Tibial nerve (tissue), 4 donors: ENCODE measurements at places on chromosomes 4 and X. TPM values are rescaled to one million over a fixed set of nuclear protein-coding genes. Genes with fewer than 3 reads are reported as not detected.

DNA sequence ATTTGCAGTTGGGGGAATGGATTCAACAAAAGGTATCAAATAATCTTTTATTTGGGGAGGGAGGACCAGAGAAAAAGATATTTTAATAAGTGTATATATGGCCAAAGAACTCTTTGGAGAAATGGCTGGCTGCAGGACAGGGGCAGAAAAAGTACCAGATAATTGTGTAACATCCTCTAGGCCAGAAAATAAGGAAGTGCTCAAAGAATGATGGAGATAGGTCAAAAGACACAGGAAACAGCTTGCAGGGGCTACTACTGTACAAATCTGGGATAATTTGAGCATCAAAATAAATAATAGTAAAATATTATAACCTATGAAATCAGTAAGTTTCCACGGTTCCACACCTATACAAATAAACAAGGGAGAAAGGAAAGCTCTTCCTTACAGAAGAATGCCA, 34.8 kb downstream of the KLHL5 start:
- no peaks in the 10 kb centered on the region for H3K36me3 ChIP-seq
- no peaks in the 10 kb centered on the region for H3K4me1 ChIP-seq
- no peak overlapping the region for H3K27ac ChIP-seq
- no peak for DNase-seq
- no peaks in the 10 kb centered on the region for H3K27me3 ChIP-seq
- H3K4me3 ChIP-seq: no peak overlapping the region

- no peak overlapping the region for H3K27ac ChIP-seq
- H3K27me3 ChIP-seq: no peaks in the 10 kb centered on the region
- H3K36me3 ChIP-seq: no peaks in the 10 kb centered on the region
- DNase-seq: no peak
- peaks cover 12% of the 10 kb centered on the region for H3K4me1 ChIP-seq
Measured at GRCh38 chr4:185562531-185562930, 27.2 kb upstream of the PDLIM3 start.

DNA sequence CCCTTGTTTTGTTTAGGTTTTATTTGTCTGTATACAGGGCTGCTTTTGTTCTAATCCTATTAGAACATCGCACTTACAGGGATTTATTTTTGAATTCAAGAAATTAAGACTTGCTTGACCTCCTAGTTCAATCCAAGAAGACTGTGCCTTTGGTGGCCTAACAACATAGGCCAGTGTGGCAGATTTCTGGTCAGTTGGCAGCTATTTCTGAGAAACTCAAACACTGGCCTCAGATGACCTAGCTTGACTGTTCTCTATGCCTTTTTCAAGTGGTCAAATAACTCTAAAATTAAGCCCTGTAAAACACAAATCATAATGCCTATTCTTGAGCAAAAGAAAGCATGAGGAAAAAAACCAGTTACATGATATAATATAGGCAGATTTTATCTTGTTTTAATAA, 89.3 kb upstream of the GPR34 start:
- H3K4me3 ChIP-seq: no peak overlapping the region
- H3K27ac ChIP-seq: peak overlapping the region; percentile 38
- no peaks in the 10 kb centered on the region for H3K27me3 ChIP-seq
- DNase-seq: no peak

DNA sequence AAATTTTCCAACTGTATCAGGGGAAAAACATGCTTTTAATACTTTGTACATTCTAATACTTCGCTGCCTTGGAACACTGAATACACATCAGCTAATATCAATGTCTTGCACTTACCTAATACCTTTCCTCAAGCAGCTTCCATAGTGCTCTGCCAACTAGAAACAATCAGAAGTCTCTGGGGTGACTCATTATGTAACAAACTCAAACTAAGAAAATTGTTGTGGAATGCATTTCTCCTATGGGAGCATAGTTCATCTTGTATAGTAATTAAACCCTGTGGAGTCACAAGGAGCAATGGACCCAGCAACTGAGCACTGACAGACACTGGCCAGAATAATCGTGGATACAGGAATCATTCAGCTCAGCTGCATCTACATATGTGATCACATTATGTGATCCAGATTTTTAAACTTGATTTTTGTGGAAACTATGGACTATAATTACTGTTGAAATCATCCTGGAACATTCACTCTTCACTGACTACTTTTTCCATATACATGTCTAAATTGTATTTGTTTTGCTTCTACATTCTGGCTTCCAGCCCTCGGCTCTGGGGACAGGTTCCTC, 496.9 kb downstream of the TMA16 start:
- no peaks in the 10 kb centered on the region for H3K4me1 ChIP-seq
- no peaks in the 10 kb centered on the region for H3K27me3 ChIP-seq
- no peak overlapping the region for H3K27ac ChIP-seq
- H3K36me3 ChIP-seq: no peaks in the 10 kb centered on the region
- no peak for DNase-seq

GRCh38 chrX:11287505-11287904, 5.7 kb upstream of the AMELX start:
- no peak overlapping the region for H3K4me3 ChIP-seq
- no peak for DNase-seq
- no peaks in the 10 kb centered on the region for H3K4me1 ChIP-seq
- no peaks in the 10 kb centered on the region for H3K36me3 ChIP-seq
- H3K27ac ChIP-seq: no peak overlapping the region
- H3K27me3 ChIP-seq: no peaks in the 10 kb centered on the region

- peaks cover 62% of the 10 kb centered on the region for H3K36me3 ChIP-seq
- H3K27ac ChIP-seq: no peak overlapping the region
- H3K4me1 ChIP-seq: peaks cover 41% of the 10 kb centered on the region
- DNase-seq: no peak
- H3K27me3 ChIP-seq: no peaks in the 10 kb centered on the region
Measured at GRCh38 chr4:2662598-2662997, 93.5 kb downstream of the TNIP2 start.

GRCh38 chr4:58048491-58048890, 938.3 kb upstream of the IGFBP7 start:
- H3K4me1 ChIP-seq: no peaks in the 10 kb centered on the region
- H3K4me3 ChIP-seq: no peak overlapping the region
- H3K27me3 ChIP-seq: no peaks in the 10 kb centered on the region
- no peaks in the 10 kb centered on the region for H3K36me3 ChIP-seq

DNA sequence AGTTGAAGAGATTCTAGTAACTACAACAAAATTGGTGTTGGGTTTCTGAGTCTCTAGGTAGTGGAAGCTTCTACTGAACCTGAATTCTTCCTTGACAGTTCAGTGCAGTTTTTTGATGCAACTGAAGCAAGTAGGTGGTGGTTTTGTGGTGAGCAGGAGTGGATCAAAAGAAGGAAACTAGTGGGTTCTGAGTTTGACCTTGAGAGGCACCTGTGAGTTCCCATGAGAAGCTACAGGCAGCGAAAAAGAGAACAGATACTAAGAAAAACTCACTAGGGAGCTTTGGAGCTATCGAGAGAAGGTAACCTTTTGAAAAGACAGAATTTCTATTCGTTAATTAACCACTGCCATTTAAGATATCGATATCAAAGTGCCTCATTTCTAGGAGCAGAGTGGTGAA, 145.2 kb downstream of the PDHA2 start:
- H3K4me1 ChIP-seq: no peaks in the 10 kb centered on the region
- DNase-seq: no peak
- H3K27ac ChIP-seq: no peak overlapping the region
- H3K36me3 ChIP-seq: no peaks in the 10 kb centered on the region
- H3K4me3 ChIP-seq: no peak overlapping the region

LONRF3 gene
- total RNA-seq: 20.4 TPM

- H3K27ac ChIP-seq: no peak overlapping the region
- no peaks in the 10 kb centered on the region for H3K27me3 ChIP-seq
- no peak overlapping the region for H3K4me3 ChIP-seq
- no peaks in the 10 kb centered on the region for H3K36me3 ChIP-seq
- no peak for DNase-seq
Measured at GRCh38 chrX:97907791-97908190, 1024.1 kb downstream of the RPA4 start.

USP53 gene
- total RNA-seq: 658 TPM

LINC00632 gene
- total RNA-seq: 201 TPM

- peak; percentile 29 for DNase-seq
- H3K27me3 ChIP-seq: no peaks in the 10 kb centered on the region
- H3K4me1 ChIP-seq: peaks cover 11% of the 10 kb centered on the region
- no peak overlapping the region for H3K4me3 ChIP-seq
- peak overlapping the region; percentile 2 for H3K27ac ChIP-seq
Measured at GRCh38 chrX:19670854-19671620, 155.7 kb upstream of the MAP3K15 start.

ADH1A gene
- total RNA-seq: 2.6 TPM

TAF7L gene
- not detected for total RNA-seq

DNA sequence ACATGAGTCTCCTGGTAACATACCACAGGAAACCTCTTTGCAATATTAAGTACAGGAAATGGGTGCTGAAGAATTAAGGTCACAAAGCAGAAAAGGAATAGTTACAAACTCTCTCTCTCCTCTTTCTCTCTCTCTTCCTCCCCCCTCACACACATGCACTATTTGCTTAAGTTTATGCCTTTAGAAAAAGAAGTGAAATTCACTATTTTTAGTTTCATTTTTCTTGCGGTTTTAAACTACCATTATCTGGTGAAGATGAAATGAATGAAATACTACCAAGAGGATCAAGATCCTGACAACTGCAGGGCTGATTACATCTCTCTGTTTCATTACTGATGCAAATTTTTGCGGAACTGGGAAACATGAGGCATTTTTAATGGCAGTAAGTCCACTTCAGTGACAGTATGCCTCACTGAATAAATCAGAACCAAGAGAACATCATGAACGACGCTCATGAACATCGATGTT, 64.3 kb upstream of the FTHL17 start:
- no peak overlapping the region for H3K27ac ChIP-seq
- no peaks in the 10 kb centered on the region for H3K4me1 ChIP-seq
- H3K4me3 ChIP-seq: no peak overlapping the region
- no peaks in the 10 kb centered on the region for H3K27me3 ChIP-seq
- no peak for DNase-seq
- H3K36me3 ChIP-seq: peaks cover 37% of the 10 kb centered on the region

DNA sequence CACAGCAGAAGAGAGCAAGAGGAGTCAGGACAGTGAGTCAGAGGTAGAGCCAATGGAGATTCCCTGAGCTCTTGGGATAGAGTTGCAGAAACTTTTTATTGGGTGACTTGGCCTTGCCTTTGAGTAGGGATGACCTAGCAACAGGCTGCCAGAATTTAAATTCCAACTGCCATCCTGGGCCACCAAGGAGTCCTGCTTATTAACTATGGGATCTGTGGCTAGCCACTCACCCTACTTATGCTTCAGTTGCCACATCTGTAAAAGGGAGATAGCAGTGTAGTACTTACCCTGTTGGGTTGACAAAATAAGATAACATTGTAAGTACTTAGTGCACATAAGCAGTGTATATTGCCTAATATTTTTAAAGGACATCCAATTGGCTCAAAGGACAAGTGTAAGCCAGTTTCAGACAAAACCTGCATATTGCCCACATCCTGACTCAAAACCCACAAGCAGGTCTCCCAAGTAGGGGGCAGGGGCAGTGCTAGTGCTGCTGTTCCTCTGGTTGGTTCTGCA, 43.5 kb upstream of the TMEM164 start:
- H3K4me3 ChIP-seq: no peak overlapping the region
- H3K36me3 ChIP-seq: no peaks in the 10 kb centered on the region
- H3K4me1 ChIP-seq: no peaks in the 10 kb centered on the region
- no peak for DNase-seq
- H3K27ac ChIP-seq: no peak overlapping the region

- no peak for DNase-seq
- H3K4me3 ChIP-seq: no peak overlapping the region
- no peaks in the 10 kb centered on the region for H3K4me1 ChIP-seq
- H3K36me3 ChIP-seq: no peaks in the 10 kb centered on the region
- H3K27ac ChIP-seq: no peak overlapping the region
Measured at GRCh38 chr4:58507079-58507478, 1396.9 kb upstream of the IGFBP7 start.

CXCL8 gene
- 1.7 TPM for total RNA-seq

- no peak overlapping the region for H3K4me3 ChIP-seq
- no peaks in the 10 kb centered on the region for H3K36me3 ChIP-seq
- H3K4me1 ChIP-seq: no peaks in the 10 kb centered on the region
- no peaks in the 10 kb centered on the region for H3K27me3 ChIP-seq
- no peak for DNase-seq
Measured at GRCh38 chr4:102494603-102495002, 6.6 kb upstream of the NFKB1 start.

- no peaks in the 10 kb centered on the region for H3K36me3 ChIP-seq
- H3K27ac ChIP-seq: peak overlapping the region; percentile 94
Measured at GRCh38 chr4:169611157-169611556, 1.2 kb downstream of the NEK1 start.

ZDHHC15 gene
- 3.1 TPM for total RNA-seq

NEUROG2 gene
- total RNA-seq: not detected

EREG gene
- total RNA-seq: 0.21 TPM
